ENCODE measurements at places on chromosomes 3 and 15. TPM values are rescaled to one million over a fixed set of nuclear protein-coding genes. Genes with fewer than 3 reads are reported as not detected.

DNA sequence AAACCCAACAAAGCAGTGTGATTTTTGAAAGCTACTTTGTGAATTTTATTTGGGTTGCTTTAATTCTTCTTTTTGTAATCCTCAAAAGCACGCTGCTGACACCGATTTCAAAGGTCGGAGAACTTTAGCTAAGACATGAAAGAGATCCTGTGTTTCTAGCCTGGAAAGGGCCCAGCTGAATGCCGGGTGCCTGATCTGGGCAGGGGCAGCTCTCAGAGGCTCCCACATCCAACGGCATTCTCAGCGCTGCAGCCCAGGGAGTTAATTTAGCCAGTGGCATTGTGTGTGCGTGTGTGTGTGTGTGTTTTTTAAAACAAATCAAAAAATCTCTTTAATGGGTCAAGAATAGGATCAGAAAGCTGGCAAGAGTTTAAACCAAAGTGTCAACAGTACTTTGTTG is 6.6 kb downstream of the RBP1 start:
- H3K36me3 ChIP-seq, result no peaks in the 10 kb centered on the region
- H3K27me3 ChIP-seq, result peaks cover 1% of the 10 kb centered on the region
- DNase-seq, result peak; percentile 13
- no peak overlapping the region for H3K27ac ChIP-seq

GRCh38 chr3:118970819-118971218 is 63.8 kb downstream of the IGSF11 start:
- no peak overlapping the region for H3K27ac ChIP-seq
- no peaks in the 10 kb centered on the region for H3K36me3 ChIP-seq
- H3K27me3 ChIP-seq, result peaks cover 2% of the 10 kb centered on the region
- H3K4me1 ChIP-seq, result no peaks in the 10 kb centered on the region
- no peak for DNase-seq

- H3K4me1 ChIP-seq, result no peaks in the 10 kb centered on the region
- H3K36me3 ChIP-seq, result no peaks in the 10 kb centered on the region
- no peak overlapping the region for H3K27ac ChIP-seq
- no peak for DNase-seq
- no peak overlapping the region for H3K4me3 ChIP-seq
Measured at GRCh38 chr3:62542185-62542584, 168.8 kb upstream of the FEZF2 start.

GRCh38 chr3:43236008-43236407 is 50.3 kb upstream of the SNRK start:
- H3K27ac ChIP-seq, result no peak overlapping the region
- H3K4me1 ChIP-seq, result peaks cover 5% of the 10 kb centered on the region
- no peaks in the 10 kb centered on the region for H3K36me3 ChIP-seq
- no peak for DNase-seq

DNA sequence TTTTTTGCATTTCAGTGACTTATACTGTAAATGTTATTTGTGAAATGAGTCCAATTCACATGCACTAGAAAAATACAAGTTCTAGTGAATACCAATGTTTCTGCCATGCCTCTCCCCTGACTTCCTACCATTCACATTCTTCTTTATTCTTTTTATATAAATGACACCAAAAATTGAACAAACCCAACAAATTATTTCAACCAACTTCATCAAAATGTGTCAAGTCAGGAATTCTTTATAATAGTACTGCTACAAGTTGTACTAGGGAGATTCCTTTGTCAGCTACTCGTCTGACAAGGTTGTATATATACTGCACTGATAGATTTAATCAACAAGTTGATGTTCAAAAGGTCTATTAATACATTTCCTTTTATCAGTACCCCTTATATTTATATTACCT is 3.0 kb downstream of the TBL1XR1 start:
- no peak overlapping the region for H3K27ac ChIP-seq
- H3K27me3 ChIP-seq, result no peaks in the 10 kb centered on the region
- no peaks in the 10 kb centered on the region for H3K36me3 ChIP-seq
- DNase-seq, result no peak

The NOX5 gene
- total RNA-seq, result 0.07 TPM

The GHSR gene
- total RNA-seq, result not detected

DNA sequence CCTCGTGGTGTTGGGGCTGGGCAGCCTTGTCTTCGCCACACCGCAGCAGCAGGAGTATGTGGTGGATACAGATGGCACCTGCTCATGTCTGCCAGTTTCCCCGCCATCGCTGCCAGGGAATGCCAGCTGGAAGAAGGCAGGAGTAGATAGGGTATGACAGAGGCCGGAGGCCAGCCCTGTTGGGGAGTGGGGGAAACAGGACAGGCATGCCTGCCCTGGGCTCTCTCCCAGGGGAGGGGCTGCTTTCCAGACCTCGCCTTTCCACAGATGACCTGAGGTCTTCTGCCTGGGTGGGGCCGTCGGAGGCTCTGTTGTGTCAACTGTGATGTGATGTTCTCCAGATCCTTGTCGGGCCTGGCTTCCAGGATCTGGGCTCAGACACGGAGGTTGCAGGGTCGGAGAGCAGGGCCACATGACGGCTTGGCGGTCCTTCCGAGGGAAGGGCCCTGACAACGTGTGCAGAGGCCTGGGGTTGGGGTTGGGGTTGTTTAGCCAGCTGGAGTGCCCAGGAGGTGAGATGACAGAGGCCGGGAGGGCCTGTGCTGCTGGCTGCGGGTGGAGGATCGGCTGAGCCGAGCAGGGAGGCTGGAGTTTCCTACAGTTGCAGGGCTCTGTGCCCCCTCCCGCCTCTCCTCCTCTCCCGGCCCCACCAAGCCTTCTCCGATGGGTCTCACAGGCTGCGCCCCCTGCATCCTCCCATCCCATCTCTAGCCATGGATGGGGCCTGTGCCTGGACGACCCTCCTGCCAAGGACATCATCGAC is 102.0 kb downstream of the TBC1D2B start:
- H3K27me3 ChIP-seq, result no peaks in the 10 kb centered on the region
- no peak overlapping the region for H3K4me3 ChIP-seq
- no peaks in the 10 kb centered on the region for H3K36me3 ChIP-seq
- H3K27ac ChIP-seq, result no peak overlapping the region

The ADCY5 gene
- not detected for total RNA-seq

DNA sequence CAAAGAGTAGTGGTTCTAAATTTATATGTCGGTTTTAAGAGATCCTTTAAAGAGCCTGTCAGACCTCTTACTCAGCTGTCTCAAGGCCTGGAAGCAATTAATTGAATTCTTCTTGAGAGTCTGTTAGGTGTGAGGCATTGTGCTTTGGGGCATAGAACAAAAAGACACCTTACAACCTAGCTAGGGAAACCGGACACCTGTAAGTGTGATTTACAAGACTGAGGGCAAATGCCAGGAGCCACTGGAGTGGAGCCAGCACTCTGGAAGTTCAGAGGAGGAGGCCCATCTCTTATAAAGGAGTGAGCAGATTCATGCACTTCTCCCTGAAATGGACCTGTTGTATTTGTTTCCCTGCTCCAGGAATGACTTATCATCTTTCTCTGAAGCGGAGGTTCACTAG is 97.7 kb upstream of the NUDT16 start:
- peaks cover 3% of the 10 kb centered on the region for H3K27me3 ChIP-seq
- H3K4me1 ChIP-seq, result no peaks in the 10 kb centered on the region
- no peak overlapping the region for H3K27ac ChIP-seq
- no peak overlapping the region for H3K4me3 ChIP-seq
- H3K36me3 ChIP-seq, result no peaks in the 10 kb centered on the region
- DNase-seq, result no peak

DNA sequence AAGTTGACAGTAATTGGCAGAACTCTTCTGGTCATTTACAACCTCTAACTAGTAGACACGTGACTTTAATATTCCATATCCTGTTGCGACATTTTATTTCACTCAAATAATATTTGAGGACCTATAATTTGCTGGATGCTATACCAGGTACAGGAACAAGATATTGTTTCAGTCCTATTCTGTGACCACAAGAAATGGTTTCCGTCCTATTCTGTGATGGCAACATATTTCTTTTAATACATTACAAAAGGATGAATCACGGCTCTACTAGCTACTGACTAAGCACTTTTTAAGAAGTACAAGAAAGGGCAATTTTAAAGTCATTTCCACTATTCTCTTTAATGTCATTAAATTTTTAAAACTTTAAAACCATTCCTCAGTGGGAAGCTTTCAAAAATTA is 400.2 kb downstream of the CNTN3 start:
- no peaks in the 10 kb centered on the region for H3K36me3 ChIP-seq
- no peak for DNase-seq
- H3K27ac ChIP-seq, result no peak overlapping the region
- no peaks in the 10 kb centered on the region for H3K27me3 ChIP-seq
- no peak overlapping the region for H3K4me3 ChIP-seq
- no peaks in the 10 kb centered on the region for H3K4me1 ChIP-seq

DNA sequence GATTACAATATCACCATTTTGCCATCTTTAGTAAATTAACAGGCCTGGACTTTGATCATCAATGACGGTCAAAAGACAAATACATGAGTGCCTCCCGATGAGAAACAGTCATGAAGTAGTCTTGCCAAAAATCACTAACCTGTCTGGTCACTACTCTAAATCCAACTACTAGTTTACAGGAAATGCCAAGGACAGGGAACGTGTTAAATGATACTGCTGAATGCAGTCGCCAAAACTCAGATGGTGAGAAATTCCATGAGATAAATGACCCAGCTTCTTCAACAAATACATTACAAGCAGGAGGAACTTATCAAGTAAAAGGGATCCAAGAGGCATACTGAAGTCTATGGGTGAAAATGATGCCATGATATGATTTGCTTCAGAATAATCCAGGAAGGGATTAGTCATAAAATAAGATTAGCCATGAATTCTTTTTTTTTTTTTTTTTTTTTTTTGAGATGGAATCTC is 35.8 kb upstream of the ATP13A3 start:
- no peak overlapping the region for H3K4me3 ChIP-seq
- no peaks in the 10 kb centered on the region for H3K27me3 ChIP-seq
- H3K27ac ChIP-seq, result peak overlapping the region; percentile 60
- no peaks in the 10 kb centered on the region for H3K36me3 ChIP-seq
- DNase-seq, result peak; percentile 50

DNA sequence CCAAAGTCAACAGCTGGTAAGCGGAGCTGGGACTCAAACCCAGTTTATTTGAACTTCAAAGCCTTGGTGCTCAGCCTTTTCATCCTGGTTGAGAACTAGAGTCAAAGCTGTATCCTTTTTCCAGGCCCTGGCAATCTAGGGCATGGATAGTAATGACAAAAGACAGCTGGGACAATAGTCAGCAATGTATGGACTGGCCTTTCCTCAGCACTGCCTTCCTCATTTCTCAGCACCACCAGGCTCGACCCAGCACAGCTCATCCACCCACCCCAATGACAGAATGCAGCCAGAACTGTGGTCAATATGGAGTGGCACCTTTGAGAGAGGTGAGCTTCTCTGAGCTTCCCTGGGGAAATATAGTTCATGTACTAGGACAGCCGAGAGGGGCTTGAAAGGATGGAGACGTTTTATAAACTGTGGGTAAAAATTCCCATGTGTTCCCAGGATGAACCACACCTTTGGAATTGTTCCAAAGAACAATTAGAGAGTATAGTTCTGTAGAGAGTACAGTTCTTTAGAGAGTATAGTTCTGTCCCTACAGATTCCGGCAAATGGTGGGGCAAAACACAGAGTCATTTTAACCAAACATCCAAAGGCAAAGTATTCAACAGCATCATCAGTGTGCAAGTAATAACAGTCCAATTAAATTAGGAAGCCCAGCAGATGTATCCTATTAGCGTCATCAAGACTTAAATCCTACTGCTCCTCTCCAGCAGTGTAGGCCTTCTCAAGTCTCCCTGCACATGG is 30.2 kb upstream of the IREB2 start:
- peaks cover 12% of the 10 kb centered on the region for H3K4me1 ChIP-seq
- H3K27ac ChIP-seq, result no peak overlapping the region
- no peaks in the 10 kb centered on the region for H3K36me3 ChIP-seq
- H3K27me3 ChIP-seq, result peaks cover 21% of the 10 kb centered on the region

The LCTL gene
- not detected for total RNA-seq

DNA sequence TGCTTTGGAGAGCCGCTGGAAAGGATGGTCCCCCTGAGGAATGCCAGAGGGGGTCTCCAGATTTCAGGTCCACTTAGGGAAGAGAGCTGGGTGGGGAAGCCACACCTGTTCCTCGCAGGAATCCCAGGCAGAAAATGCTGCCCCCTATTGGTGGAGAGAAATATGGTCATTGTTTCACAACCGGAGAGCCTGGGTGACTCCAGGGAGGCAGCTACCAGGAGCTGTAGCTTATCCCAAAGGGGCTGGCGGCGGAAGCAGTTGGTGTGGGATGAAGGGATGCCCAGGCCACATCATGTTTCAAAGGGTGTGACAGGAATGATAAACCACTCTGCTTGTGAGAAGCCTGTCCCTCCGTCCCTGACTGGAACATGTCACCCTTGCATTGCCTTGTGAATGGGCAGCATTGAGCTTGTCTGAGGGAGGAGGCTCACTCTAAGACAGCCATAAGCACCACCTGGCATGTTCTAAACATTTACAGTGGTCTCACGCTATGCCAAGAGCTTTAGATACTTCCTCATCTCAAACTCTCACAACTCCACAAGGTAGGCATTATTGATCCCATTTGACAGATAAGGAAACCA is 34.5 kb downstream of the POMGNT2 start:
- H3K4me1 ChIP-seq, result no peaks in the 10 kb centered on the region
- no peak for DNase-seq
- no peak overlapping the region for H3K4me3 ChIP-seq
- H3K27me3 ChIP-seq, result peaks cover 2% of the 10 kb centered on the region
- no peak overlapping the region for H3K27ac ChIP-seq

- H3K27ac ChIP-seq, result no peak overlapping the region
- no peaks in the 10 kb centered on the region for H3K36me3 ChIP-seq
- peaks cover 6% of the 10 kb centered on the region for H3K27me3 ChIP-seq
Measured at GRCh38 chr3:69691860-69692259, 47.4 kb upstream of the MITF start.

- H3K4me1 ChIP-seq, result peaks cover 58% of the 10 kb centered on the region
- H3K27me3 ChIP-seq, result no peaks in the 10 kb centered on the region
- H3K27ac ChIP-seq, result peak overlapping the region; percentile 98
- no peaks in the 10 kb centered on the region for H3K36me3 ChIP-seq
- H3K4me3 ChIP-seq, result no peak overlapping the region
Measured at GRCh38 chr3:62601238-62602070, 228.1 kb upstream of the FEZF2 start.

The KNG1 gene
- total RNA-seq, result not detected

All from endothelial cell of umbilical vein (primary cell).